ENCODE measurements at places on chromosomes 5 and 9.

DNA sequence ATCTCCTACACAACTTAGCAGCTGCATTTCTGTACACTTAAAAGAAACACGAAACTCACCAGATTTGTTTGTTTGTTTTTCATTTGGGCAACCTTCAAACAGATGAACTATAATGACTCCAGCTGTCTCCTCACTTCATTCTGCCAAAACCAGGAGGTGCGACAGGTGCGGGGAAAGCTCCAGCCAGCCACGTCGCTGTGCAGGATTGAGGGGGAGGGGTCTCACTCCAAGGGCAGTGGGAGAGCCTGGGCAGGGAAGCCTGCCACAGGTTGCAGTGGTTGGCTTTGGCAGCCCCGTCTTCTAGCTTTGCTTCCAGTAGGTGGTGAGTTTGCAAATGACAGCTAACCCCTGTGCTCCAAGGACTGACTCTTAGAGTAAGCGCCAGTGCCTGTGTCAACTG is 215.8 kb downstream of the CEMIP2 start:
- no peak for DNase-seq

- no peak for DNase-seq
Observed at GRCh38 chr5:136732751-136733150, 367.4 kb upstream of the TRPC7 start.

DNA sequence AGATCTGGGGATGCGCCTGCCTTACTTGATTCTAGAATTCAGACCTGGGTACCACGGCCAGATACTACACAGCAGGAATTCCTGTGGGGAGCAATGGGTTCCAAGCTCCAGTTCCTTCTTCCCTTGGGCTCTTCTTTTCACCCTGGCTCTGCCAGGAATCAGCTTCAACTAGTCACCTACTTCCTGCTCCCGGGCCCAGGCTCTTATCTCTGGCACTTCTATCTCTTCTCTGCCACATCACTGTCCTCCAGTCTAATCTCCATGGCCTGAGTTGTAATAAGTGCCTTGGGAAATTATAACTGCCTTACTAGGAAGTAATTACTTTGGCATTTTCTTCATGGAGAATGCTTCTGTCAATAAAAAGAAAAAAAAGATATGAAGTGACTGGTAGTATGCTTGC is 26.2 kb upstream of the SERINC5 start:
- no peak for DNase-seq

DNA sequence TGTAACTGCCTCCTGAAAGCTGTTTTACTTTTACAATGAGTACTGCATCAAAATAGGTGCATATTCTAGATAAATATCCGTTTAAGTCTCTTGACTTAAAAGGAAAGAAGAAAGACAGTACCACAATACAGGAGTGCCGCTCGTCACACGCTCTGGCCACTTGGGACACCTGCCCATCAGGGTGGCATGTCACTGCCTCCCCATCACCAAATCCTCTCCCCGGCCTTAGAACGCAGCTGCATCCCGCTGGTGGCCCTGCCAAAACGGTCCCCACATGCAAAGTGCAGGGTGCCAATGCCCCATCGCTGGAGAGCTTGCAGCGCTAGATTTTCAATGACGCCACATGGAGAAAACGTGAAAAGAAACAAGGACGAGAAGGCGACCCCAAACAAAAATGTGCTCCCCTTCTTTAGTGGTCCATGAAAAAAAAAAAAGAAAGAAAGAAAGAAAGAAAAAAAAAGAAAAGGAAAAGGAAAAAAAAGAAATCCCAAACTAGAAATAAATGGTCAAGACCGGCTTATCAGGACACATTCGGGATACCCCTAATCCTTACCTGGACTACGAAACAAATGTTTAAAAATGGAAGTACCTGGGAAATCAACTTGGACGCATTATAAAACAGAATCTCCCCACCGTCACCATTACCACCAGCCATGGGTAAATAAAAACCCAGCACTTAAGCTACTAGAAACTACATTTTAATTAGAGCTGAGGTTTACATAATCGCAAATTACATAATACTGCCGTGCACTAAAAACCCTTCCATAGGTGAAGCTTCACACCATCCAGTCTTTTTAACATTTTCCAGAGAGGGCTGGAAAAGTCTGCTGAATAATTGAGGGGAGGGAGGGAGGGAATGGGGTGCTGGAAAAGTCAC is 1.0 kb downstream of the ANKH start:
- no peak for DNase-seq

DNA sequence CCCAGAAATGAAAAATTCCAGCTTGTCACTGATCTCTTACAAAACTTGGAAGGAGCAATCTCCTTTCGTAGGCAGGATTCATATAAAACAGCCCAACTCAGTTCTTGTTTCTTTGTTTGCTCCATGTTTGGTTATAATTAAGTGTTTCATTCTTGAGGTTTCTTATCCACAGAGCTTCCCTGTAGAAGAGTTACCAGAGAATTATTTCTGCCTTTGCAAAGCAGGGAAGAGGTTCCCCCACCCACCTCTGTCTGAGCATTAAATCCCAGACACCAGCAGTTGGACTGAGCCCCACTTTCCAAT is 34.1 kb upstream of the RAI14 start:
- DNase-seq: peak; percentile 63

DNA sequence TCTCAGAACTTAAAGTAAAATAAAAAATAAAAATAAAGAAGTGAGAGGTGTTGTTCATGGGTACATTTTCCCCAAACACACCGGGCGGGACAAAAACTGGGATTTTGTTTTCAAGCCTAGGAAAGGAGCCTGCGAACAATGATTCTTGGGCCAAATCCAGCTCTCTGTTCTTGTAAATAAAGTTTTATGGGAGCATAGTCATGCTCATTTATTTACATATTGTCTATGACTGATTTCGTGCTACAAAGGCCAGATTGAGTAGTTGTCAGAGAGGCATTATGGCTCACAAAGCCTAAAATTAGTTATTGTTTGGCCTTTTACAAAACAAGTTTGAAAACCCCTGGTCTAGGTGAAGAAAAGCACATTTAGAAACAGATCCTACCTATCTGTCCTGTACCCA is 821.0 kb upstream of the GRAMD2B start:
- no peak for DNase-seq

DNA sequence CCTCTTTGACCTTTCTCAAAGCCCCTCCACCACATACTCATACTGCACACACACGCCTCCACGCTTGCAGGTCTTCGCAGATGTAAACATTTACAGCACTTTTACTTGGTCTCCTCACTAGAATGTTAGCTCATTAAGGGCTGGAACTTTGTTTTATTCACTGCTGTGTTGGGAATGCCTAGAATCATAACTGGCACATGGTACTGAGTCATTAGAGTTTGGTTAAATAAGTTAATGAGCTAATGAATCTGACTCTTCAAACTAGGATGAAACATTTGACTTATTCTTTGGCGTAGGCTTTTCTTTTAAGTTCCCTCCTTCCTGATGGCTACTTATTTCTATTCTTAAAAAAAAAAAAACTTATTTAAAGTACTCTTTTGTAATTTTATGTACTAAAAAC is 28.9 kb downstream of the MAN2A1 start:
- no peak for DNase-seq

DNA sequence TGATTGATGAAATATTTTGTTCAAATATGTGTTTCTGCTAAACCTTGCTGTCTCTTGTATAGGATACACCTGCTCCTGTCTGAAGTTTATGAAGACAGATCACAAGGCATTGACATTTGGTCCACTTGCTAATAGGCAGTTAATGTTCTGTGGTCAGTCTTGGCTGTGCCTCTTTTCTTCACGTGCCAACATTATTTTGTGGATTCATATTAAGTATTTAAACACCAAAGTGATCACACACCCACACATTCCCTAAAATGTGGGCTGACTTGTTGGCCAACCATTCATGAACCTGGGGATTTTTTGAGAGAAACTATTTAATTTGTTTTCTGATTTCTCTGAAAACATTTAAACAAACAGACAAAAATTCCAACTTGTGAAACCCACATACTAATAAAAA is 33.7 kb downstream of the ZNF462 start:
- no peak for DNase-seq

DNA sequence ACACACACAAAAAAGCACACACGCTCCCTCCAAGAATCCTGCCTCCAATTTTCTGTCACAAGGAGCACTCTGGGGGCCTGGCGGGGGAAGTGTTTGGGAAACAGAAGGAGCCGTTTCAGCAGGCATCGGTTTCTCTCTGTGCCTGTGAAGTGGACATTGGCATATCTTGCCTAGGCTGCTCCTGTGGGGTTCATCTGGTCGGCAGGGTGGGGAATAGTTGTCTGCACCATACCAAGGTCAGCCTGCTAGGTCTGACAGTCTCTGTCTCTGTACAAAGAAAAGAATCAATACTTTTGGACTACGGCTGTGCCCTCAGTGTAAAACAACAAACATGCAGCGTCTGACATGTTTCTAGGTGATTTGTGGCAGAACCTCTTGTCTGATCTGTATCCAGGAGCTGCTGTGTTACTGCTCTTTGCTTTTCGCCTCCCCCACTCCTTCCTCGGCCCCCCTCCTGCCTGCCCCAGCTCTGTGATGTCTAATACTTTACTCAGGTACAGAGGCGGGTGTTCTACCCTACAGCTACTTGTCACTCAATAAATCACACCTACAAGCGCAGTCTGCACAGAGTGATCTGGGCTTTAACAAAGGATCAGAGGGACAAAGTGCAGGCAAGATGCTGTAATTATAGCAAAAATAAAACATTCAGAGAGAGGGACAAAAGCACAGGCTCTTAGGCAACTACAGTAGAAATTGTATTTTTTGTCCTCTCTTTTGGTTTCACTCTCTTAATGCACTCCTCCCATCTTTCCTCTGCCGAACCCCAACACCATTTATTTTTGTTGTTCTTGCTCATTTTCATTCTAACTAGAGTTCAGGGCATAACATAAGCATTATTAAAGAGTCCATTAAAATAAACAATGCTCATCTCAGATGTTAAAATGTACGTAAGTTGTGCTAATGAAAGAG is 216.7 kb downstream of the BNC2 start:
- DNase-seq: no peak

DNA sequence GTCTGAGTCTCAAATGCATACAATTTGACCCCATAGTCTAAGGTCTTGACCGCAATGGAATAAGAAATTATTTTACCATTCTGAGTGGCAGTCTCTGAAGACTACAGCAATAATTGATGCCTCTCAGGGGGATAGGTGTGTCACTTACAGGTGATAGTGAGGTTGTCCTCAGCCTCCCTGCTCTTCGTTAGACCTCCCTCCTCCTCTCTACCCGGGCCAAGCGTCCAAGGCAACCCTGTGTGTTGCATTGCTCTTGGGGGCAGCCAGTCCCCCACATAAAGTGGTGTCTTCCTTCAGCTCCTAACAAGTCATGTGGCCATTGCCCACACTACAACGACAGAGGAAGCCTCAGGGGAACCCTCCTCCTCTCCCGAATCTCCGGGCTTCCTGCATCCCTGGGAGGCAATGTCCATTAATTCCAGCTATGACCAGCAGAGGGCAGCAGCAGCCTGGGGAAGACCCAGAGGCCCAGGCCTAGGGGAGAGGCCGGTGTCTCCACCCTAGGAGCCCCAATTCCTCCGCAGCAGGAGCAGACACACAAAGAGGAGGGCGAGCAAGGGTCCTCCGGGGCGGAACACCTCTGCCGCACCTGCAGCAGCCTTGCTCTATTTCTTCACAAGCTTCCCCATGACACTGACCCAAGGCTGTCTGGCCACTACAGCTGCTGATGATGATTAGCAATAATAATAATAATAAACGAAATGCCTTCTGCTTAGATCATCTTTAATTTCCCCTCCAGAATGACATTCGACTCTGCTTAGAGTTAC is 134.8 kb downstream of the KCNIP1 start:
- no peak for DNase-seq

GRCh38 chr9:136054798-136055714 is 40.0 kb downstream of the NACC2 start:
- DNase-seq: no peak

DNA sequence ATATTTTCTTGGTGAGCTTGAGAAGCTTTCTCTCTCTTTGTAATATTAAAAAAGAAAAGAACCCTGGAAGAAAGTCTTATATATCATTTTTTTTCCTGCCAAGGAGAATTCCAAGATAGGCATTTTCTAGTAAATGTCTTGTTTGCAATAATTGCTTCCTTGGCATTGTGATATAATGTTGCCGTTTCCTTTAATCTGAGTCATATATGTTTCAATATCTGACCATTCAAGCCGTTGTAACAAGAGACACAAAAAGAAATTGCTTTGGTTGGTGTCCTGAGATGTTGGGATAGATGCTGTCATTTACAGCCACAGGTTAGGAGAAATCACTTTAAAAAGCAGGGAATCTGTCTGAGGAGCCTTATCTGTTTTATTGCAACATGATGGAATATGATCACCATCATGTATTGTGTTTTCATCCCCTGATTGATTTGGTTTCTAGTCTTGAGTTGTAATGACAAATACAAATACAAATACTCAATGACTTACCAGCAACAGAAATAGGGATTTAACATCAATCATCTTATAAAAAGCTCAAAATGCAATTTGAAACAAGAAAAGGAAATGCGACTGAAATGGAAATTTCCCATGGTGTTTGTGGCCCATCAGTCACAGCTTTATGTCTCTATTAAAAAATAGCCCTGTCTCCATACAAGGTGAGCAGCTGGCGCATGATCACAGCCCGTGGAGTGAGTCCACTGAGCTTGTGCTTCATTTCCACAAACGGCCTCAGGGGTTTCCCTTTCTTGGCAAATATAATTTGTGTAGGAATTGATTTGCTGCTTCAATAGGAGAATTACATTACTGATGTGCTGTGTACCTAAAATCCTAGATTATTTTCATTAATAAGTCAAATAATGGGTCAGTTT is 250.1 kb upstream of the TRPC7 start:
- DNase-seq: no peak

GRCh38 chr5:24742334-24742733 is 97.6 kb upstream of the CDH10 start:
- DNase-seq: no peak

DNA sequence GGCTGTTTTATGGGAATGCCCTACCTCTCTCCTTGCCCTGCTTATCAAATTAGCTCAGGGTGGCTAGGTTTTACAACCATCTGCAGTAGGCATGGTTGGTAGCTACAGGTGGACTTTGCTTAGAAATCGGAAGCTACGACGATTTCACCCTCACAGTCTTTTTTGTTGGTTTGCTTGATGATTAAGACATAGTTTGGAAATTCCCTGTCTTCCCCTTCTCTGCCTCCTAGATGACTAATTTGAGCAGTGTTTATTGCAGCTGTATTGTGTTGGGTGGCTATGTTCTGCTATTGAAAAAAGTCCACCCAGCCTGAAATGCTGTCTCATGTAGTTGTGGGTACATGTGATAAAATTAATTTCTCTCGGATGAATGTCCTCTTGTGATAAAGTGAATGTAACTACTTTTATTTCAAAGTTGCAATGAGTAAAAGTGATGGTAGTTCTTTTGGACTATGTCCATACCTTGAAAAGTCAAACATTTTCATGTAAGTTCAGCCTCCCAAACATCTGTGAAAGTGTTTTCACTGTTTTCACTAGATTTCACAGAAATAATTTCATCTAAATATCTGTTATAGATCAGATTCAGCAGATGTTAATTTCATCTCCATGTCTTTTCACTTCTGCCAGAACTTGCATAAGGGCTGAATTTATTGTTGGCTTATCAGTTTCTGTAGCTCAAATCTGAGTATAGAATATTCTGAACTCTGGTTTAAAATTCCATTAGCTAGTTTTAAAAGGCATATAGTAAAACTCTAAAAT is 37.3 kb upstream of the FYB1 start:
- DNase-seq: peak; percentile 8

GRCh38 chr5:133969654-133970324 is 1.4 kb upstream of the C5orf15 start:
- DNase-seq: no peak

Data from fibroblast of skin of left biceps (primary cell).